ENCODE measurements at places on chromosomes 3 and 15. TPM values are rescaled to one million over a fixed set of nuclear protein-coding genes. Genes with fewer than 3 reads are reported as not detected.

DNA sequence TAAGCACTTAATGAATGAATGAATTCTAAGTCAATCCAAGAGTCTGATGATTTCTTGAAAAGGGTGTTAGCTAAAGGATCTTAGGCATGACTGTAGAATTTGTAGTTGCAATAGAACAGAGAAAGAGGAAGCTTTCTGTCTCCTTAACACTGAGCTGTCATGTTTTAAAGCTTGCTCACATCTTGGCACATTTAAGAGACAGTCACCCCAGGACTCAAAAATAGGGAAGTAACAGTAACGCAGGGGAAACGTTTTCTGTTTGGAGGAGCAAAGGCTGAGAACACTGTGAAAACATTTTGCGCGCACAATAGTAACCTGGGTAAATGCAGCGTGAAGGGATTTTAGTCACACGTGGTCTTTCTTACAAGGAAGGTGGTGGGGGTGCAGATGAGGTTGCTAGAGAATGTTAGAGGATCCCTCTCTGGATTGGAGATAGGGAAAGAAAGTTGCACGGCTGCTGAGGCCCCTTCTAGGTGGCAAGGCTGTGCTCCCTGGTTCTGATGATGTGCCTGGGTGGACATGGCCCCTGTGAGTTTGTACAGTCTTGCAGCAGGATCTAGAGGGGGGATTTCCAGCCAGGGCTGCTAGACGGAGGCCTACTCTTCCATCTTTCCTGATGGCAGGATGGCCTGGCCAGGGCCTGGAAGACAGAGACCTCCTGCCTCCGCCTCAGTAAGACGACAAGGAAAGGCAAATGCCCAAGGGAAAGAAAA is 12.0 kb downstream of the STARD5 start:
- H3K4me3 ChIP-seq: no peak overlapping the region
- peaks cover 4% of the 10 kb centered on the region for H3K36me3 ChIP-seq
- no peaks in the 10 kb centered on the region for H3K27me3 ChIP-seq
- H3K27ac ChIP-seq: peak overlapping the region; percentile 88

DNA sequence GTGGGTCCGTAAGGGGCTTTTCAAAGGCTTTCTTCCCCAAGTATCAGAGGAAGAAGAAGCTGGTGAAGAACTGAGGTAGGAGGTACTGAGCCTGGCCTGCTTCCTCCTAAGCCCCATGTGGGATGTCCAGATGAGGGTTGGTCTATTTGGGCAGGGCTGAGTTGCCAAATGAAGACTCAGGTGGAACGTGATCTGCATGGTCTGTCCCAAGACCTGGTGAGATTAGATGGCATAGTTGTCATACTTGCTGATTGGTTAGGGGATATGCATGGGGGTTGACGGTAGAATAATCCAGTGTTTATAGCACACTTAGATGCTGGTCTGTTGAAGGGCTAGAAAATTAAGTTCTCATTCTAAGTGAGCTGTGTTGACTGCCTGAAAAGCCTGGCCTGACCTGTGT is 36.3 kb upstream of the BSN start:
- H3K4me3 ChIP-seq: no peak overlapping the region
- H3K27ac ChIP-seq: no peak overlapping the region
- DNase-seq: no peak
- no peaks in the 10 kb centered on the region for H3K4me1 ChIP-seq
- H3K27me3 ChIP-seq: no peaks in the 10 kb centered on the region
- peaks cover 38% of the 10 kb centered on the region for H3K36me3 ChIP-seq

GRCh38 chr3:126119008-126119675 is 35.2 kb upstream of the SLC41A3 start:
- no peaks in the 10 kb centered on the region for H3K36me3 ChIP-seq
- H3K4me3 ChIP-seq: no peak overlapping the region
- no peaks in the 10 kb centered on the region for H3K4me1 ChIP-seq
- H3K27ac ChIP-seq: no peak overlapping the region
- no peak for DNase-seq

- H3K27ac ChIP-seq: no peak overlapping the region
- H3K4me3 ChIP-seq: no peak overlapping the region
- no peak for DNase-seq
- no peaks in the 10 kb centered on the region for H3K36me3 ChIP-seq
Observed at GRCh38 chr3:77267589-77267988, 227.7 kb downstream of the ROBO2 start.

- H3K27ac ChIP-seq: no peak overlapping the region
- peaks cover 2% of the 10 kb centered on the region for H3K4me1 ChIP-seq
- DNase-seq: no peak
- H3K36me3 ChIP-seq: no peaks in the 10 kb centered on the region
- peaks cover 9% of the 10 kb centered on the region for H3K27me3 ChIP-seq
Observed at GRCh38 chr15:52076889-52077781, 35.4 kb downstream of the BCL2L10 start.

The VPS33B gene
- 27.7 TPM for total RNA-seq

The MCCC1 gene
- 32.8 TPM for total RNA-seq

Data from B cell (primary cell).